GM12878 (cell line): ENCODE measurements at places on chromosomes 3 and 15. TPM values are rescaled to one million over a fixed set of nuclear protein-coding genes. Genes with fewer than 3 reads are reported as not detected.

- H3K27me3 ChIP-seq = no peaks in the 10 kb centered on the region
- H3K4me3 ChIP-seq = peak overlapping the region; percentile 49
- H3K4me1 ChIP-seq = peaks cover 75% of the 10 kb centered on the region
- peak; percentile 89 for DNase-seq
- no peaks in the 10 kb centered on the region for H3K36me3 ChIP-seq
- peak overlapping the region; percentile 84 for H3K27ac ChIP-seq
Measured at GRCh38 chr3:15805756-15806266, 8.0 kb upstream of the ANKRD28 start.

- H3K27ac ChIP-seq = no peak overlapping the region
- no peaks in the 10 kb centered on the region for H3K27me3 ChIP-seq
- H3K4me1 ChIP-seq = no peaks in the 10 kb centered on the region
- no peaks in the 10 kb centered on the region for H3K36me3 ChIP-seq
- no peak overlapping the region for H3K4me3 ChIP-seq
Measured at GRCh38 chr3:16881896-16882630, 2.7 kb upstream of the PLCL2 start.

The TGM5 gene
- 4.4 and 5.6 TPM in 2 replicates for total RNA-seq

The IMPG2 gene
- total RNA-seq = 0.11 and 0.13 TPM in 2 replicates

The HMCES gene
- total RNA-seq = 25.5 and 33.4 TPM in 2 replicates
